ENCODE measurements at places on chromosomes 1 and 21.

- DNase-seq = no peak
These were observed 207.0 kb downstream of the BARHL2 start for GRCh38 chr1:90510143-90510542.

DNA sequence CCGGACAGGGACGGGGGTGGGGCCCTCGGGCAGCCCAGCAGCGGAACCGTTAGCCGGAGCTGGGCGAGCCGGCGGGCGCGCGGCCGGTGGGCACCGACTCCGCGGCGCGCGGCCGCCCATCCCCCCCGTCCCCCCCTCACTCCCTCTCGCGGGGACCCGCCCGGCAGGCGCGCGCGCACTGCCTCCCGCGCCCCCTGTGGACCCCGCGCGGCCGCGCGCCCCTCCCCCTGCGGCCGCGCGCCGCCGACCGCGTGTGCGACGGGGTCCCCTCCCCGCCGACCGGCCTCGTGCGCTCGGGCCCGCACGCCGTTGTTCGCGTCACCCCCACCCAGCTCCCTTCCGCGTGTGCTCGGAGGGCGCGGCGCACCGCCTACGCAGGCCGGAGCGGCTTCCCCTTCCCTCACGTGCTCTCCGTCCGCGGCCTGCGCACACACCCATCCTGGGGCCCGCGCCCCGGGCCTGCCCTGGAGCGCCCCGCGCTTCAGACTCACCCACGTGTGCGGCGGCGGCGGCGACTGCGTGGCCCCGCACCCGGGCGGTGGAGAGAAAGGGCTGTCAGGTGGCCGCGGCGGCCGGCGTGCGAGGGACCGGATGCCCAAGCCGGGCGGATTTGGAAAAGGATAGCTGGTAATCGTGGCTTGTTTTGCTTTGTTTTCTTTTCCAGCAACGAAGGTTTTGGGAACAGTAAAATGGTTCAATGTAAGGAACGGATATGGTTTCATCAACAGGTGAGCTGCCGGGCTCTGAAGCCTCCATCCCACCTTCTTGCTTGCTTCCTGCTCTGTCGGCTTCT, 717 bp downstream of the YBX1 start:
- peak; percentile 72 for DNase-seq

- DNase-seq = no peak
These were observed 24.6 kb downstream of the AGRN start for GRCh38 chr1:1044455-1045078.

DNA sequence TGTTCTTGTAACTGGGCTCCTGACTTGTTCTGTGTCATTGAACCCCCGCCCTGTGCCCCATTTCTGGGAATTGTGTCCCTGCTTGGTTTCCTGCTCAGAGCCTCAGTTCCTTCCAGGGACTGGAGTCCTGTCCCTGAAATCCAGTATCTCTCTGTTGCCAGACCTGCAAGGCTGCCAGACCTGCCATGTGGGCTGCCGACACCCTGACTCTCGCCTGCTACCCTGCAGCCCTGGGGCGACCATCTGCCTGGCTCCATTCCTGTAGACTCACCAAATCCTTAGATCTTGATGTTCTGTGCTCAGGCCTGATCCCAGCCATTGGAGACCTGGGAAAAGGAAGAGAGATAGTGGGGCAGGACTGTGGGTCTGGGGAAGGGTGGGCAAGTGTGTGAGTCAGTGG, 383.3 kb upstream of the PROX1 start:
- DNase-seq = no peak

DNA sequence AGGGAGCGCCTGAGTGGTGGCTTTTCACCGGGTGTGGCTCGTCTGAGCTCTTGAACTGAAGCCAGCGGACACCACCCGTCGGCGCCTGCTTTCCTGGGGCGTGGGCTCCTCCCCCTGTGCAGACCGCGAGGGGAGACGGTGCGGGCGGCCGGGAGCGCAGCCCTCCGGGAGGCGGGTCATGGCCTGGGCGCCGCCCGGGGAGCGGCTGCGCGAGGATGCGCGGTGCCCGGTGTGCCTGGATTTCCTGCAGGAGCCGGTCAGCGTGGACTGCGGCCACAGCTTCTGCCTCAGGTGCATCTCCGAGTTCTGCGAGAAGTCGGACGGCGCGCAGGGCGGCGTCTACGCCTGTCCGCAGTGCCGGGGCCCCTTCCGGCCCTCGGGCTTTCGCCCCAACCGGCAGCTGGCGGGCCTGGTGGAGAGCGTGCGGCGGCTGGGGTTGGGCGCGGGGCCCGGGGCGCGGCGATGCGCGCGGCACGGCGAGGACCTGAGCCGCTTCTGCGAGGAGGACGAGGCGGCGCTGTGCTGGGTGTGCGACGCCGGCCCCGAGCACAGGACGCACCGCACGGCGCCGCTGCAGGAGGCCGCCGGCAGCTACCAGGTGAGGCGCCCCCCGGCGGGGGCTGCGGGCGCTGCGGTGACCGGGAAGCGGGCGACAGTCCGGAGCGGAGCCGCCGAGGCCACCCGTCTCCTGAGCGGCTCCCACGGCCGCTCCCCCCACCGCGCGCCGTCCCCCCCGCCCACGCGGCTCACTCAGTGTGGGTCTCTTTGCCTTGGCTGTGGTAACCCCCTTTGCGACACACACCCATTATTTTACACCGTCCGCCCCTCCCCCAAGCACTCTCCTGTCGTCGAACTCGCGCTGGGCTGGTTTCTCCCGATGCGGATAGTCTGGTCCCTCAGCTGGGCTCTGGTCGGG, at the start of gene TRIM58:
TSS of gene TRIM58 (plus strand) at position 119 of the 916 bp plus-strand sequence. CDS start at position 179, 60 bp downstream.
- DNase-seq = no peak

- peak; percentile 40 for DNase-seq
These were observed 4.5 kb downstream of the C1orf232 start for GRCh38 chr1:26164036-26164860.

DNA sequence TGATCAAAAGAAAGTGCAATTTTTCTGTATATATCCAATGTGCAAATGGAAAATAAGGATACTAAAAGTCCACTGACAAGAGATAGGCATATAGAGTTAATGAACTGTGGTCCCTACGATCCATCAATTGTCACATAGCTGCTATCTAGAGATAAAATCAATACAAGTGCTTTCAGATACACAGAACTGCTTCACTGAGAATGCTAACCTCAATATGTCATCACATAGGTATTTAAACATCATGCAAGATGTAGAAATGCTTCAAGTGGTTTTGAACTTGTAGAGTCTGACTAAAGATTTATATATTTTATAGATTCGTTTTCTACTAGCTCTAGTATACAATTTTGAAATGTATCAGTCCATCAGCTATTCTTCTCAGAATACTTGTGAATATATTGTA, 1604.7 kb downstream of the PLA2G4A start:
- DNase-seq = no peak

DNA sequence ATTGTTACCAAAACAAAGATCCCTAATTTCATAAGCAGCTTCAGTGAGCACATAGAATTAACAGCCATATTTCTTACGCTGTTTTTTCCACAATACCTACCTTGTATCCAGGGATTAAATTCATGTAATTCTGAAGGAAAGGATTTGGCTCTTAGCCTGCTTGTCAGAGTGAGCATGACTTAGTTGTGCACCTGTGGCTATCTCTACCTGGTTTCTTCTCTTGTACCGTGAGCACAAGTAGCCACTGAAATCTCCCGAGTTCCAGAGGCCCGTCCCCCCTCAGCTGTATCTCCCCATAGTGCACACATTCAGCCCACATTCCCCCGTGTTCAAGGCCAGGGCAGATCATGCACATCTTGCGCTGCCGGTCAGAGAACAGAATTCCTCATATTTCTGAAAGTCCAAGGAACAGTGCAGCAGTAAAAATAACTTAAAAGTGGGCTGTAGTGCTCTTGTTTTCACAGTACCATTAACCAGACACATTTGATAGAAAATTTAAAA, 2.3 kb downstream of the TENT5C start:
- no peak for DNase-seq

GRCh38 chr1:216140730-216141524, 282.3 kb downstream of the USH2A start:
- DNase-seq = no peak

DNA sequence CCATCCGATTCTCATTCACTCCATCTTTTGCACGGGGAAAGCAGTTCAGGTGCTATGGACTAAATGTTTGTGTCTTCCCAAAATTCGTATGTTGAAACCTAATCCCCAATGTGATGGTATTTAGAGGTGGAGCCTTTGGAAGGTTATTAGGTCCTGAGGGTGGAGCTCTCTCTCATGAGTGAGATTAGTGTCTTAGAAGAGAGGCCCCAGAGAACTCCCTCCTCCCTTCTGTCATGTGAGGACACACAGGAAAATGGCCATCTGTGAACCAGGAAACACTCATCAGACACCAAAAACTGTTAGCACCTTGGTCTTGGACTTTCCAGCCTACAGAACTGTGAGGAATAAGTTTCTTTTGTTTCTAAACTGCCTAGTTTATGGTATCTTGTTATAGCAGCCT, 15.8 kb upstream of the CCDC190 start:
- no peak for DNase-seq

GRCh38 chr1:215228193-215228592, 145.7 kb downstream of the KCNK2 start:
- DNase-seq = no peak

DNA sequence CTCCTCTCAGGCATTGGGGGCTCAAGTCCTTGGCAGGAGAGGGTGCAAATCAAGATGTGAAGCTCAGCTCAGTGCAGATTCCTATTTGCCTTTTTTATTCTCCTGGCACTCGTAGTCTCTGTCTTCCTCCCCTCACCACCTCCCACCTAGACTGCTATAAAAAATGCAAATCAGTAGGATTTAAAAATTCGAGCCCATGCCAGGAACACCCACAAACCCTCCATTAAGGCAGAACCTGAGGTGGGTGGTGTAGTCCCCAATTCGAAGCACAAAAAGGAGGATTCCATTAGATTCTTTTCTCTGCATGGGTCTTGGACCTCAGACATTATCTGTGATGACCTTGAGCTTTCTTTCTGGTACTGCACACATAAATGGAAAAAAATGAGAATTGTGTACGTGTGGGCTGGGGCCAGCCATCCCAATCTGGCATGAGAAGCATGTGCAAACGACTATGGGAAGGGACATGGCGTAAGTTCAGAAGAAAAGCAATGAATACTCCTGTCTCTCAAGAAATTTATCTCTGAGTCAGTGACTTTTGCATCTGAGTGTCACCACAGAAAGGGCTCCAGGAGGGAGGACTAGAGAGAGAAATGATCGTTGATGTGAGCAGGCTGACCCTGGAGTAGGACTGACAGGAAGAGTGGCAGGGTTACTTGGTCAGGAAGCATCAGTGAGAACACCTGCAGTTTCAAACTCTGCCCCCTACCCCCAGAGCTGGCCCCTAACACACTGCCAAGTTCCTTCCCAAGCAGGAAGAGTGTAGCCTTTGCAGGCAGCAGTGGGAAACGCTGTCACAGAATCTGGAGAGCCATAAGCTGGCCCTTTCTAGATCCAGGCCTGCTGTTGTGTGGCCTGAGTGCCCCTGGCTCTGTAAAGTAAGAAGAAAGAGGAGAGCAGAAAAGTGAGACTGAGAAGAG, 1.7 kb downstream of the INKA2 start:
- no peak for DNase-seq

- DNase-seq = no peak
These were observed 393.7 kb downstream of the HLX start for GRCh38 chr1:221272940-221273339.

DNA sequence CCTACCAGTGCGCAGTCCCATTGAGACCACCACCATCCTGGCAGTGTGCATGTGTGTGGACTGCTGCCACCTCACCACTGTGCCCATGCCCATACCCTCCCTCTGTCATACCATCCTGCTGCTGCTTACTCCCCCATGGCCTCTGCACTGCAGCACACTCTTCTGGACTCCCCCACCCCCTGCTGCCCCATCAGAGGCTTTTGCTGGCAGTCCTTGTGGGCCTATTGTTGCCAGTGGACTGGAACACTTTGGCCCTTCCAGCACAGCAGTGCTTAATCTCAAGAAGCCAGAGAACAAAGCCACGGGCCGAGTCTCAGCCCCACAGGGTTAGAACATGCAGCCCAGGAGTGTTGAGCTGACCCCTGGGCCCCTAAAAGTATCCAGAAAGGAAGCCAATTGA, 41.9 kb upstream of the IVNS1ABP start:
- DNase-seq = no peak

GRCh38 chr1:201169203-201169602, 14.9 kb upstream of the TMEM9 start:
- DNase-seq = no peak

- DNase-seq = no peak
These were observed 64.1 kb downstream of the TMCO4 start for GRCh38 chr1:19735440-19736127.

- DNase-seq = no peak
These were observed 99.8 kb upstream of the ADGRL2 start for GRCh38 chr1:81700728-81701470.

DNA sequence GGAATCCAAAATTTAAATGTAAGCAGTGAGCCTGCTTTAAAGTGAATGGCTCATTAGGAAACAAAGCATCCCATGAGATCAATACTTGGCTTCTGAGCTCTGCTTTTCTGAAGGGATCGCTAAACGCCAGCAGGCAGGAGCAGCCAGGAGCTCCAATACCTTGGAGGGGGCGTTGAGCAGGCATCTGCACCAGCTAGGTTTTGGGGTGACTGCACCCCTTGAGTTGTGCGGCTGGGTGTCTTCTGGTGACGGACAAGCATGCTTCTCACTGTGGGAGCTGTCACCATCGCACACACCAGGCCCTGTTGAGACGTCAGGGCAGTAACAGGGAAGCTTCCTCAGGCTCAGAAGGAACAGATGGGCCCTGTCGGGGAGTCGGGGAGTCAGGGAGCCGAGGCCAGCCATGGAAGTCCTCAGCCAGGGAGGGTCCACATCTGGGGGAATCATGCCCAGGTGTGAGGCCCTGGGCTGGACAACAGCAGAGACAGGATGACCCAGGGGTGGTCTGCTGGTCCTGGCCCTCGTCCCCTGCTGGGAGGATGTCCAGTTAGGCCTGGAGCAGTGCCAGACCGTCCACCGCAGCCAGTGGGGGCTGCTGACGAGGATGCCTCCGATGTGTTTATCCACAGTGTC, 57.9 kb upstream of the ADARB1 start:
- no peak for DNase-seq

DNA sequence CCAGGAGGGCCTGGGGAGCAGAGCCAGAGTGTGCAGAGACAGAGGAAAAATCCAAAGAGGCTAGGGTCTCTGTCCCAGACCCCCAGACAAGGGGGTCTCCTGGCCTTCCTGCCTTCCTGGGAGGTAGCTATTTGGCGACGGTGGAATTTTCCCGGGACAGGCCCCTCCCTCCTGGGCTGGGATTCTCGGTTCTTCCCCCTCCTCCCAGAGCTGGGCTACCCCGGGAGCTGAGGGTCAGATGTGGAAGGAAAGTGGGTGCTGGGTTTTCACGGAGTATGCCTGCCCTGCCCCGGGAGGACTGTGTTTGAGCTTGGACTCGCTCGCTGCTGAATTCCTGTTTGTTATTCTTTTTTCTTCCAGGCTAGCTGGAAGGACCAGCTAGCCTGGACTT, 759 bp downstream of the AMPD2 start:
- no peak for DNase-seq

- DNase-seq = no peak
These were observed 377.5 kb downstream of the HHAT start for GRCh38 chr1:210706246-210706645.

DNA sequence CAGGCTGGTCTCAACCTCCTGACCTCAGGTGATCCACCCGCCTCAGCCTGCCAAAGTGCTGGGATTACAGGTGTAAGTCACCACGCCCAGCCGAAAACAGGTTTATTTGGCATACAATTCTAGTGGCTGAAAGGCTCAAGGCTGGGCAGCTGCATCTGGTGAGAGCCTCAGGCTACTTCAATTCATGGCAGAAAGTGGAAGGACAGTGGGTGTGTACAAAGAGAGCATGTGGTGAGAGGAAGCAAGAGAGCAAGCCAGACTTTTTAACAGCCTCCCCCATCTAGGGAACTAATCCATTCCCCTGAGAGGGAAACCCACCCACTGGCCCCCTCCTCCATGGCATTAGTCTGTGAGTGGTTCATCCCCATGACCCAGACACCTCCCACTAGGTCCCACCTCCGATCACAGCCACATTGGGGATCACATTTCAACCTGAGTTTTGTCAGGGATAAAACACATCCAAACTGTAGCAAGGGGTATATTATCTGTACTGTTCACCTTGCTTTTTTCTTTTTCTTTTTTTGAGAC, 9.5 kb downstream of the BMP8A start:
- DNase-seq = no peak
